ENCODE measurements at places on chromosomes 6 and 20.

DNA sequence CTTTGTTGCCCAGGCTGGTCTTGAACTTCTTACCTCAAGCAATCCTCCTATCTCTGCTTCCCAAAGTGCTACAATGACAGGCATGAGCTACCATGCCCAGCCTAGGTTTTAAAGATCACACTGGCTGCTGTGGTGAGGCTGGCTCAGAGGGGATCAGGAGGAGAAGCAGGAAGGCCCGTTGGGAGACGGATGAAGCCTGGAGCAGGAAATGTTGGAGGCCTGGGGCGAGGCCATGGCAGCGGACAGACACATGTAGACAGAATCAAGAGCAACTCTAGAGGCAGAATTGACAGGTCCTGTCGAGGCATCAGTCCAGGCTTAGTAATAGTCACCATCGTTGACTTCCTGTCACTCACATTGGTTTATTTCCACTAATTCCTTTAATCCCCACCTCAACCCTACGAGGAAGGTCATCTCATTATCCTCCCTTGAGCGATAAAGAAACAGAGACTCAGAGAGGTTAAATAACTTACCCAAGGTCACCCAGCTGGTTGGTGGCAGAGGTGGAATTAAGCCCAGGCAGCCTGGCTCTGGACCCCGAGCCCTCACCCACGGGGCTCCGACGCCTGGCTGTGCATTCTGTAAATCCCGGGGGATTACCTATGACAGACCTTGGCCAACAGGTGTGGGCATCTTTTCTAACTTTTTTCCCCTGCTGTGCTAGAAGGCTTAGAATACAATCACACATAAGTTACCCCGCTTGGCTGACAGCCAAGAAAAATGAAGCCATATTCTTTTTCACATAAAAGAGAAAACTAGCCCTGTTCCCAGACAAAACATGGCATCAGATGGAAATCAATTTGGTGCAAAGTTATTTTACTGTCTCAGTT is 113.4 kb downstream of the EYA2 start:
- DNase-seq, result no peak

DNA sequence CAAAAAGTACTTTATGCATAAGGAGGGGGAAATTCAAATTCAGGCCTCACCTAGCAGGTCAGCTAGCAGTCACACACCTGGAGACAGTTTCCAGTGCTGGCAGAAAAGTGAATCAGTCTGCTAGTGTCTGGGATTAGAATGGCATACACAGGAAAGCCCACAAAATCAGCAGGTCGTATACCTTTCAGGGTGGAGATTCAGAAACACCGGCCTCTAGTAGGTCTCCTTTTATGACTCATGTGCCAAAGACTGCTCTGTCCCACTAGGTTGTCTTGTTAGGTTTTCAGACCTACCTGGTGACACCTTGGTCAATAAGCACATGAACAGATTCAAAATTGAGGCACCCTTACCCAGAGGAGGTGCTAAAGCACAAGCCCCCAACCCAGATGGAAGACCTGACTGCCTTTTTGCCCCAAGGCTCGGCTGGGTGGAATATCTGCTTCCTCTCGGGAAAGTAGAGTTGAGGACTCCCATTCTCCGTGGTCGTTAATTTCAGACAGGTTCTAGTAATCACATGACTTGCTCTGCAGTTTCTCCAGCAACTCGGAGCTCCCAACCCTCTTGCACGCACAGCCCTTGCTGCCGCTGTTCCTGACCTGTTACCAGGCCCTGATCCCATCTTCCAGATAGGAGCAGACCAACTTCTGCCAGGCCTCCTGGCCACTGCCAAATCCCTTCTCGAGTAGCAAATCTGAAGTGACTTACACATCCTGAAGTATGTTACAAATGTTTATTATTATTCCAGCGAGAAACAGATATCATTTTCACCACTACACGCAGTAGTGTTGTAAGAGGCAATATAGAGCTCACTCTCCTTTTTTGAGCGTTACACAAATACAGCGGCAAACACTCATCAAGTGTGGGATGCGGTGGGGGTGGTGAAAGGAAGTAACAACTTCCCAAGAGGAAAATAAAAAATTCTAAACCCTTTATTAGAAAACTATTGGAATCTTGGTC is 46.6 kb downstream of the AGPAT4 start:
- DNase-seq, result no peak

DNA sequence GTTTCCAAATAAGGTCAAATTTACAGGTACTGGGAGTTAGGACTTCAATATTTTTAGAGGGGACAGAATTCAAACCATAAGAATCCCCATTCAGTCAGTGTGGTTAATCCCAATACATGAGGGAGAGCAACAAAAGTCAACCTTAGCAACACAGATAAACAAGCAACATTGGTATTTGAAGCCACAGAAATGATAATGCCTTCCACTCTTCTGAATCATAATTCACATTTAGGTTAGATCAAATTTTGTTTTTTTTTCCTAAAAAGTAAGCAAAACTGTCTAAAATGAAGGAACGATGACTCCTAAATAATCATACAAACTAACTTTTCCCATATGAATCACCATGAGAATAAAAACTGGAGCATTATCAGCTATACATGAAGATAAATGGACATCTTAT is 246.0 kb upstream of the TENT5A start:
- no peak for DNase-seq

DNA sequence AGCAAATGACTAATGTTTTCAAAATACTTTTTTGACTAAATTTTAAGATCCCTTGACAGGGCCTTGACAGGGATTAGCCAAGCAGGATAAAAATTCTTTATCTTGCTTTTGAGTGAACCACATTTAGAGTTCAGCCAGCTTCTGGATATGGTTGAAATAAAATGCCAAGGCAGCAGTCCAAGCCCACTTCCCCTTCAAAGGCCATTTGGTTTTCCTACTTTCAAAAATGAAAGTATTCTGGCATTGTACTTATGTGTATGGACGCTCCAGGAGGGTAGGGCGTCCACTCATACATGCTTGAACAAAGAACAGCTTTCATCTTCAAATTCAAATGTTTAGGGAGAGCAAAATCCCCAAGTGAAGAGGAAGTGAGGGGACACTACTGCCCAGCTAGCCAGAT is 82.3 kb upstream of the BCLAF1 start:
- no peak for DNase-seq

DNA sequence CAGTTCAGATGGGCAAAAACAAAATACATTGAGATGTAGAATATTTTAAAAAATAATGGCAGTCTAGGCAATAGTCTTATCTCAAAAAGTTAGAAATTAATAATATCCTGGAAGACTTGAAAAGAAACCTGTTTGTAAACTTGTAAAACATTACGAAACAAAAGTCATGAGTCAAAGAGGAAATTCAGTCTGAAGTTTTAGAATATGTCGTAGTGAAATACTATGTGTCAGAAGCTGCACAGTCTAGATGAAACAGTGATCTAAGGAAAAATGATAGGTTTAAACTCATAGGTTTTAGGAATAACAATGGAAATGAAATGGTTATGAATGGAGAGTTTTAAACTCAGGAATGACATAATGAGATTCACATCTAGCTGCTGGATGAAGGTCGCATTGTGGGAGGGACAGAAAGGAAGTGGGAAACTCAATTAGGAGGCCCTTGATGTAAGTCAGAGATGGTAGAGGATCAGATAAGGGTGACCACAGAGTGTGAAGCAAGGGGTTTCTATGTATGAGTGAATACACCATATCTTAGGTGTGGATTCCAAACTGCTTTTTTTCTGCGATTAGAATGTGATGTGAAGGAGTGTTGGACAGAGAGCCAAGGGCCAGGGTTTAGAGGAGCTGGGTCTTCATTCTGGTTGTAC is 2.8 kb downstream of the SNRPB2 start:
- no peak for DNase-seq

- no peak for DNase-seq
These were observed 1.4 kb upstream of the CLPSL2 start for GRCh38 chr6:35775031-35775430.

DNA sequence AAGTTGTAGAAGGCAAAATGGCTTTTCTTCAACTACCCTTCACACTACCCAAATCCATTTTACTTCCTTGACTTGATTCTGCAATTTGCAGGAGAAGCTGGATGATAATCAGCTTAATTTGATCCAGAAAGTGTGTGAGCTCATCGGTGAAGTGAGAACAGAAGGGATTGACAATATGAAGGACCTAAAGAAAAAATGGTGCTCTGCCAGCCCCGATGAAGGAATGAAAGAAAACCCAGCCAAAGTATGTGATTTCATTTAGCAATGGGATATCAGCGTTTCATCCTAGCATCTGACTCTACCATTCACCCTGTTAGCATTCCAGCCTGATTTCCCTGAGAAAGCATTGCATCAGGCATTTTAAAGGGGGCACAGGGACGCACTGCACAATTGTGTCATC is 41.5 kb downstream of the CD164 start:
- DNase-seq, result no peak

- no peak for DNase-seq
These were observed 49.1 kb upstream of the PLCB4 start for GRCh38 chr20:9019833-9020232.

GRCh38 chr6:30612687-30613248 is 4.3 kb downstream of the PPP1R10 start:
- no peak for DNase-seq
